Activated CD8-positive, alpha-beta memory T cell treated with anti-CD3 and anti-CD28 coated beads for 1 hour (primary cell): ENCODE measurements at places on chromosomes 1 and 21.

DNA sequence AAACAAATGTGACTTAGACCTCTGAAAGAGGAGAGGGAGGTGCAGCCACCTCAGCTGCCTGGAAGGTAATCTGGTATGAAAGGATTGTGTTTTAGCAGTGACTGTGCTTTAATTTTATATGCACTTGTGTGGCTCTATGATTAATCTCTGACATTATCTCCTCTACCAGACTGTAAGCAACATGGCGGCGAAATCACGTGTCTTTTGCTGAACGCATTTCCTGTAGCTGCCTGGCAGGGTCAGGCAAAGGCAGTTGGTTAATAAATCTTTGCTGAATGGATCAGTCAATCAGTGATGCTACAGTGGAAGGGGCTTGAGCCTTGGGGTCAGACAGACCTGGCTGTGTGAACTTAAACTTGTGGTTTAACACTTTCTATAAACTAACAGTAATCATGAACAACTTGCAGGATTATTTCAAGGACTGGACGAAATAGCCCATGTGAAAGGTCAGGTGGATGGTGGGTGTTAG lies 96.9 kb downstream of the ADSS2 start:
- no peak for DNase-seq

- DNase-seq, result no peak
These were observed 155.9 kb upstream of the NEGR1 start for GRCh38 chr1:72438270-72438669.

DNA sequence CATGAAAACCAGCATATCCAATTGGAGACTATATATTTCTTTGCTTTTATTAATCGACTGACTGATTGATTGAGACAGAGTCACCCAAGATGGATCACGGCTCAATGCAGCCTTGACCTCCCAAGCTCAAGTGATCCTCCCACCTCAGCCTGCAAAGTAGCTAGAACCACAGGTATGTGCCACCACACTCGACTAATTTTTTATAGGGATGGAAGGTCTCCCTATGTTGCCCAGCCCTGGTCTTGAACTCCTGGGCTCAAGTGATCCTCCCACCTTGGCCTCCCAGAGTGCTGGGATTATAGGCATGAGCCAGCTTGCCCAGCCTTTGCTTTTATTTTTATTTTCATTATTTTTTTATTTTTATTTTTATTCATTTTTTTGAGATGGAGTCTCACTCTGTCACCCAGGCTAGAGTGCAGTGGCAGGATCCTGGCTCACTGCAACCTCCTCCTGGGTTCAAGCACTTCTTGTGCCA lies 5.4 kb downstream of the SPEN start:
- DNase-seq, result no peak

DNA sequence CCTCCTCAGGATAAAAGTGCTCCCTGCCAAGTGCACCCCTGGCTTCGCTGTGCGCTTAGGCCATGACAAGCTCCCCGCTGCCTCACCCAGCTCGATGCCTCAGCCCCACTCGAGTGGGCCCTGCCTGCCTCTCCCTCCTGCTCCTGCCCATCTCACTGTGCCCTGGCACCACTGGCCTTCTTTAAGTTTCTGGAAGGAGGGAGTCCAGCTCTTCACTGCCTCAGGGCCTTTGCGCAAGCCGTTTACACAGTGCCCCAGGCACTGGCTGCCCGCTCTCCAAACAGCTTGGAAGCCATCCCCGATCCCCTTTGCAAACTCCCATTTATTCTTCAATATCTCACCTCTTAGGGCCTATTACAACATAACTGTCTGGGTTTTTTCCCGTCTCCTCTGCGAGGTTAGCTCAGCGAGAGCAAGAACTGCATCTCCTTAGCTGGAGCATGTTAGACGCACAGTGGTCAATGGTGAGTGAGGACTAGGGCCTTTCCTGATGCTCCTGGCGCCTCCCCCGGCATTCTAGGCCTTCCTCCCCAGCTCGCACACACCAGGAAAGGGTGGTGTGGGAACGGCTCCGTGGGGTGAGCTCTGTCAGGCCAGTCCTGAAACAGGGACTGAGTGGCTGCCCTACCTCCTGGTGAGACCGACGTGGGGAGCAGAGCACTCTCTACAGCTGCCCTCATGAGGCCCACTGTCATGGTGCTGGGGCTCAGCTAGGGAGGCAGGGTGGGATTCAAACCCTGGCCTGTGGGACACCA lies 31.9 kb downstream of the PODN start:
- no peak for DNase-seq
